ENCODE measurements at places on chromosomes 5 and 9.

DNA sequence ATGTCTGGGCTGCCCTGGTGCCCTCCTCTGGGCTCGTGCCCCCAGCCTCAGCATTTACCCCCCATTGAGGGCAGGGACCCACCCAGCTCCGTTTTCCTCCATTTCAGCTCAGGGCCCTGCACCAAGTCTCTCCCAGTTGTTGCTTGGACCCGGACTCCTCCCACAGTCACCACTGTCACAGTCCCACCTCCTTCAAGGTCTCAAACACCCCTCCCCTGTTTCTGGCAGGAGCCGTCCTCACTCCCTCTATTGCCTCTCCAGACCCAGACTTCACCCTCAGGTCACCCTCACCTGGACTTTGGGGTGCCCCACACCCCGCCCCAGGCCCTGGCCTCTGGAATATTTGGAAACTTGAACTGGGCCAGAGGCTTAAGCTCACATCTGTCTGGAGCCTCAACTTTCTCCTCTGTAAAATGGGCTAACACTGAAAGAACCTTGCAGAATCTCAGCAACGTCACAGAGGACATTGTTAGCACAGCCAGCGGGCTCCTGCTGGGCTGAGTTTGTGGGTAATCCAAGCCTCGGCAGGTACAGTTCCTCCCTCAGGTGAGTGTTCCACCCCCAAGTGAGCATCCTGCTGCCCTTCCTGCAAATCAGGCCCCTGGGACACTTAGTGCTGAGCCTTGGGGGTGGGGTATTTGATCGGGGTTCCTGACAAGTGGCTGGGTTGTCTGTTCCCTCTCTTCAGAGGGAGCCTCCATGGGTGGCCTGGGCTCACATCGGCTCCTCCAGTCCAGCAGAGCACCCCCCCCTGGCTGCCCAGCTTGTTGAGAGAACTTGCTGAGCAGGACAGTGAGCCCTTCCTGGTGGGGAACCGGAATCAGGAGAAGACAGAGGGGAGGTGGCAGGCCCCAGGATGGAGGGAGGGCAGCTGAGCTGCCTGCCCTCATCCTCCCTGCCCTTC, 130.1 kb downstream of the C9orf50 start:
- DNase-seq = no peak

GRCh38 chr5:112960863-112961504, 15.6 kb upstream of the DCP2 start:
- DNase-seq = no peak

GRCh38 chr5:168978015-168978414, 322.9 kb downstream of the SLIT3 start:
- no peak for DNase-seq

GRCh38 chr9:98796364-98797101, at the start of gene ANKS6:
Gene ANKS6 (minus strand): TSS chr9:98796555. CDS start chr9:98796491, 64 bp downstream.
- DNase-seq = peak; percentile 98

DNA sequence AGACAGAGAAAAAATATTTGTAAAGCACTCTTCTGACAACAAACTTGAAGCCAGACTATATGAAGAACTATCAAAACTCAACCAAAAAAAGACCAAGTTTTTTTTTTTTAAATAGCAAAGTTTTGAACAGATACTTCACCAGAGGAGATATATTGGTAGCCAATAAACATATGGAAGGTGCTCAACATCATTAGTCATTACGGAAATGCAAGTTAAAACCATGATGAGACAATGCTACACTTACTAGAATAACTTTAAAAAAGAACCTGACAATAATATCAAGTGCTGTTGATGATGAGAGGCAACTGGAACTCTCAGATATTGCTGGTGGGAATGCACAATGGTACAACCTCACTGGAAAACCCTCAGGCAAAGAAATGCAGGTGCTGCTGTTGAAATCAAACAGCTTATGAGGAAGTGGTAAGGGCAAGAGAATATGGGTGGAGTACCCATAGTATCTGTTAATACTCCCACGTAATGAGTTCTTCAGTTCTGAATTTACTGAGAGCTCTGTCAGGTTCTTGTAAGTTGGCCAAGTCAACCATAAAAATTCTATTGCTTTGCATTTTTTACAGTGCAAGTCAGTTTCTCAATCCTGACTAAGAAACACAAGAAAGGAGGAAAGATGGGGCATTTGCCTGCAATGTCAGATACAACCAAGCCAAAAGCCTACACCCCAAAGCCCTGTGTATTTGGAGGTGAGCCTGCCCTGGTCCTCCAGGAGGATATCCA, 87.3 kb upstream of the GNAQ start:
- DNase-seq = no peak

GRCh38 chr9:97564291-97565175, 63.1 kb downstream of the TMOD1 start:
- DNase-seq = peak; percentile 83

DNA sequence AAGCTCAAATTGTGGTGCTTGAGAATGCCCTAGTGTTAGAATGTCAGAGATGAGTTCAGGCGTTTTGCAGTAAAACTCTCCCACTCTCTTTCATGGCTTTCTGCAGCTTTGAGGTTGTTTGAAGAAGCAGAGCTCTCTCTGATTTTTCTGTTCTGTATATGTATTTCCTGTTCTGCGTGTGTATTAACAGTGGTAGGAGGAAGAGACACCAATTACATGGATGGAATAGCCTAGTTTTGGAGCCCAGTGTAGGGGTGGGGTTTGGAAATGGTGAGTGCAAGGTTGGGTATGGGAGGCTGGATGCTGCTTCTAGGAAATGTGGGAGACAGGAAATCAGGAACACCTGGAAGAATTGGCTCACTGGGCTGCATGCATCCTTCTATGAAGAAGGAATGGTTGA, 12.4 kb downstream of the LARP1 start:
- no peak for DNase-seq

- DNase-seq = no peak
Observed at GRCh38 chr5:21071421-21071820, 1083.4 kb upstream of the CDH18 start.

GRCh38 chr5:138974227-138975063, 99.3 kb upstream of the LRRTM2 start:
- DNase-seq = no peak

GRCh38 chr5:398475-399295, 44.3 kb upstream of the EXOC3 start:
- peak; percentile 22 for DNase-seq

- DNase-seq = no peak
Observed at GRCh38 chr9:2876726-2877125, 32.8 kb upstream of the PUM3 start.

- DNase-seq = no peak
Observed at GRCh38 chr5:153523831-153524230, 33.4 kb downstream of the GRIA1 start.

- no peak for DNase-seq
Observed at GRCh38 chr5:84783003-84783402, 398.3 kb upstream of the EDIL3 start.

DNA sequence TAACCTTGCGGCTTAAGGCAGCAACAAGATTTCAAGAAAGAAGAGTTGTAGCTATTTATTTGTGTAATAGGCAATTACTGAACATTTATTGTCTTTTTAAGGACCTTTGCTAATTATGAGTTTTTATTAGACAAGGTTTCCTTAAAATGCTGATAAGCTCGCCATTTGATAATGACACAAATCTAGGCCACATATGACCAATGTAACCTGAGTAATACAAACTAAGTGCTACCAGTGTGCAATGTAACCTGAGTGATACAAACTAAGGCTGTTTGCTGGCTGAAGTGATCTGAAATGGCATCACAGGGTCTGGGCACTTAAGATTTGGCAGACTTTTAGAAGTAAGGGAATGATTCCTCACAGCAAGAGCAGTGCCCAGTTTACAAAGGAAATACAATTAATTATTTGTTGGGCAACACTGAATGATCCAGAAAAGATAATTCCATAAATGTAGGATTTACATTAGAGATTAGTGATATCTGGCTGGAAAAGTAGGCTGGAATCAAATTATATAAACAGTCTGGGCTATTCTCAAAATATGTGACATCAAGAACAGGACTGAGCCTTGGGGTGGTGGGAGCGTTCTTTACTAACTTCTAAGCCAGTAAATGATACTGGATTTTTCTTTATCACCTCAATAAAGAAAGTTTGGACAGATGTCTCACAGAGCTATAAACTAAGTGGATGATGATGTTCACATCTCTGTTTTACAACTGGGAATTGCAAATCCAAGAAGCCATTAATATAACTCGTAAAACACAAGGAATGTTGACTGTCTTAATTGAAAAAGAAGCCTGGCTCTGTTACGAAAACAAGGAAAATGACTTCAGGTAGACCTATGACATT, 54.8 kb downstream of the MRPS27 start:
- DNase-seq = no peak

- peak; percentile 2 for DNase-seq
Observed at GRCh38 chr5:134997015-134997414, 29.3 kb downstream of the CATSPER3 start.

GRCh38 chr5:102762562-102763227, 7.6 kb downstream of the PAM start:
- DNase-seq = no peak

DNA sequence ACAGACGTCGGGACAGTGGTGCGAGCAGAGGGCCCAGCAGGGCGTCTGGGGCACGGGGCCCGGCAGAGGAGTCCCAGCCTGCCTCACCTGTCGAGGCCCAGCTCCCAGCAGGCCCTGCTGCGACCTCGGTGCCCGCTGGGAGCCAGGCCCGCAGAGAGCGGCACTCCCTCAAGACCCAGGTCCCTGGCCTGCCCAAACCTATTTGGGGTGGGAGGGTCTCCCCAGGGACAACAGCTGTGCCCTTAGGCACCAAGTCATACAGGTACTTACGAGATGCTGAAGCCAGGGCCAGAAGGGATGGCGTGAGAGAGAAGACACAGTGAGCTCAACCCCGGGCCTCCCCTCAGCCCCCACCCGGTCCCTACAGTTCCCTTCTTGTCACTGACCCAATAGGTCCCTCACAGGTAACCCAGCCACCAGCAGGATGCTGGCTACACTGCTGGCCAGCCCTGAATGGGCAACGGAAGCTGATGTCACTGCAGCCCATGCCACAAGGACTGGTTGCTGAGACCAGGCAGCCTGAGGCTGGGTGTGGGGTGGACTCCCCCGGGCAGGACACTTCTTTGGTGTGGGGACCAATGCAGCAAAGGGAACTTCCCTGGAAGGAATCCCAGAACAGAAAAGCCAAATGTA, 3.7 kb downstream of the NSMF start:
- no peak for DNase-seq

DNA sequence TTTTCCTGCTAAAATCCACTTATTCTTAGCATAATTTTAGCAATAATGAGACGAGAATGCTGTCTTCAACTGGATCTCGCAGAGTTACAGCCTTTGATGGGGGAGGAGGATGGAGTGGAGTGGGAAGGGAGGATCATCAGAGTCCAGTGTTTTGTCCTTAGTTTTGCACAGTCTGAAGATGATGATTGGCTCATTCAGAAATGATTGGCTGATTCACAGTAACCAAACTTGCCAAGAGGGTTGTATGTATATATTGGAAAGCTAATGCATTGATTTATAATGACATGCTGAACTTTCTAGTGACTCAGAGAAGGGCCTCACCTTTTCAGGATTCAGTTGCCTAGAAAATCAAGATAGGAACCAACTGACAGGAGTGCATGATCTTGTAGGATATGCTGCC, 448.0 kb downstream of the CCDC171 start:
- no peak for DNase-seq

GRCh38 chr5:134555223-134555889, 29.9 kb downstream of the JADE2 start:
- no peak for DNase-seq

GRCh38 chr9:87829756-87830155, 52.9 kb upstream of the SPATA31E1 start:
- DNase-seq = no peak

DNA sequence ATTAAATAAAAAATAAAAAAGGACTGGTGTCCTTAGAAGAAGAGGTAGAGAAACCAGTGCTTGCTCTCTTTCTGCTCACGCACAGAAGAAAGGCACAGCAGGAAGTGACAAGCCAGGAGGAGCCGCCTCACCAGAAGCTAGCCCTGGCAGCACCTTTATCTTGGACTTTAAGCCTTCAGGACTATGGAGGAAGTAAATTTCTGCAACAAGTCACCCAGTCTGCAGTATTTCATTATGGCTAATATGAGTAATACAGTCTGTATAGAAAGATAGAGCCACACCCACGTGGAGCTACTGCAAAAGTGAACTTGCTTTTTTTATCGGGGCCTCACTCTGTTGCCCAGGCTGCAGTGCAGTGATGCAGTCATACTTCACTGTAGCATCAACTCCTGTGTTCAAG, 68.4 kb downstream of the PDZD2 start:
- no peak for DNase-seq

DNA sequence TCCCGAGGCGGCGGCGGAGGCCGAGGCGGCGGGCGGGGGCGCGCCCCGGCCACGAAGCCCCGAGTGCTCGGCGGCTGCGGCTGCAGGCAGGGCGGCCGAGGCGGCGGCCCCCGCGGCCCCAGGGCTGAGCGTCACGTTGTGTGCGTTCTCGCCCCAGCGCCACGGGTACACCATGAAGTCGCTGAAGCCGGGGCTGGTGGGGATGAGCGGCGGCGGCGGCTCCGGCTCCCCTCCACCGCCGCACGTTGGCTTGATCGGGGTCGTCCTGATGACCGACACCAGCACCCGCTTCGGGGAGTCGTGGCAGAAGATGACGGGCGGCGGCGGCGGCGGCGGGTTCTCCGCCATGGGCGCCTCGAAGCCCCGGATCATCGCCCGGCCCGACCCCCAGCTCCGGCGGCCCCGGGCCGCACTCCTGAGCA, 498 bp downstream of the ZNF367 start:
- DNase-seq = peak; percentile 53

DNA sequence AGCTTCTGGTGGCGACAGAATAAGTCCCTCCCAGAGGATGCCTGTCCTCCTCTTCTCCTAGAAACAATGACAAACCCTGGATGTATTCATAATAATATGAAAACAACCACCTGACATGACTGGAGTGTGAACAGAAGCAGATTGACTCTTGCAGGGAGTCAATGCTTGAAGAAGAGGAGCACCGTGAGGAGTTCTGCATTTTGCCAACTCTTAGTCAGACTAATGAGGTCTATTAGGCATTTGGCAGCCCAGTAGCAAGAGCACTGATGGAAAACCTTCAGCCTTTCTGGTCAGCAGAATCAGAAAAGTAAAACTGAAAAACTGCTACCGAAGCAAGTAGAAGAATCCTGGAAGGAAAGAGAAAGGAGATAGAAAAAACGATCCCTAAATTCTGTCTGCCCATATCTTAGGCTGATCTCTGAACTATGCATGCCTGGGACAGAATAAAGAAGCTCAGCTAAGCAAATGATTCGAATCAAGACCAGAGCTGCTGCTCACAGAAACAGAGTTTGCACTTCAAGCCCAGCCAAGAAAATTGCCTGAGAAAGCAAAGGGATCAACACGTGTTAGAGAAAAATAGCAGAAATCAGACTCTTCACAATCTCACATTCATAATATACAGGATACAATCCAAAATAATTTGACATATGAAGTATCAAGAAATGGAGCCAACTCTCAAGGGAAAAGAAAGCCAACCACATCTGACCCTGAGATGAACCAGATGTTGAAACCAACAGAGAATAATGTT, 69.5 kb upstream of the OSMR start:
- DNase-seq = no peak

DNA sequence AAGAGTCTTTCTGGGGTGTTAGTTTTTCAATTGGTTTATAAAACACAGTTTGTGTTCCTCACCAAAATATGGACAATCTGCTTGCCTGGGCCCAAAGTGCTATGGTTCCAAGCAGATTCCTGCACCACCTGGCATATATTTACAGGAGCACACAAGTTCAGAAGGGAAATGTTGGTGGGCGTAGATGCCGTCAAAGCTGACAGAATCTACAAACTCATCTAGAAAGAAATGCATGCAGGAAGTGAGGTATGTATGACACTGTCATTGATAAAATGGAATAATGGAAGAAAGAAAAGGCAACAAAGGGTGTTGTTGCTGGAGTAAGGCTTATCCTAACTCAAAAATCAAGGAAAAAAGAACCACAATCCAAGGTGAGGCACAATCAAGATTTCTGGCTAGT, 225.8 kb downstream of the MLLT3 start:
- DNase-seq = no peak
